ENCODE measurements at places on chromosomes 4 and X.

- DNase-seq, result no peak
These were observed 14.6 kb upstream of the SLC25A4 start for GRCh38 chr4:185128272-185129119.

DNA sequence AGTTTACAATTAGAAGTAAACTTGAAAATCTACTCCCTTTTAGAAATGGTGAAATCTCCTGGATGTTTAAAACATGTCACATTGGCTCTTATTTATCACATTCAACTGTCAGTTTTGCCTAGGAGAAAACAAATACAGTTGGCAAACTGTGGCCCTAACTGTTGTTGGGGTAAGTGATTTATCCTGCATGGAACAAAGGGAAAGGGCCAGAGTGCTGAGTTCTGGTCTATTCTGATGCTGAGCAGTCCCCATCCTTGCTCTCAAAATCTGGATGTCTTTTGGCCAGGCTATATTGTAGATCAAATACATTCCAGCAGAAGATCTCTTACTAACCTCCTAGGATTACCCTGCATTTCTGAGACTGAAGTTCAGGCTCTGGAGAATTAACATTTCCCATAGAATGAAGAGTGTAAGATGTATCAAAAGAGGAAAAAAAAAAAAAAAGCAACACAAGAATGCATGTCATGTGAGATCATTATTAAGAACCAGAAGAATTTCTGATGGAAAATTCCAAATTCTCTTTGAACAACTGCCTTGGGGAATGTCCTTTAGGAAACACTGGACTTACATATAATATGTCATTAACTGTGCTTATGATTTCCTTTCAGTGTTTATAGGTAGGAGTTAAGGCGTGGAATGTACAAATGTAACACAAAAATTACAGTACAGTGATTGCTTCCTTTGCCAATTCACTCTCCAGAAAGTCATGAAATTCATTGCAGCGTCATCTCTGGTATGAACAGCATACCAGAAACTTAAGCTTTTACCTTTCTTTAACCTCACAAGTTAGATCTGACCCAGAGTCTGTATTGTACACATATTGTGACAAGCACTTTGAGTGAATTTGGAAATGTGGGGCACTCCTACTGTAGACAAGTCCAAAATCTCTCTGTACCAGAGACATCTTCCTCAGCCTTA lies 1012.5 kb upstream of the LCORL start:
- no peak for DNase-seq

- DNase-seq, result no peak
These were observed 20.0 kb upstream of the FGFBP2 start for GRCh38 chr4:15982842-15983524.

DNA sequence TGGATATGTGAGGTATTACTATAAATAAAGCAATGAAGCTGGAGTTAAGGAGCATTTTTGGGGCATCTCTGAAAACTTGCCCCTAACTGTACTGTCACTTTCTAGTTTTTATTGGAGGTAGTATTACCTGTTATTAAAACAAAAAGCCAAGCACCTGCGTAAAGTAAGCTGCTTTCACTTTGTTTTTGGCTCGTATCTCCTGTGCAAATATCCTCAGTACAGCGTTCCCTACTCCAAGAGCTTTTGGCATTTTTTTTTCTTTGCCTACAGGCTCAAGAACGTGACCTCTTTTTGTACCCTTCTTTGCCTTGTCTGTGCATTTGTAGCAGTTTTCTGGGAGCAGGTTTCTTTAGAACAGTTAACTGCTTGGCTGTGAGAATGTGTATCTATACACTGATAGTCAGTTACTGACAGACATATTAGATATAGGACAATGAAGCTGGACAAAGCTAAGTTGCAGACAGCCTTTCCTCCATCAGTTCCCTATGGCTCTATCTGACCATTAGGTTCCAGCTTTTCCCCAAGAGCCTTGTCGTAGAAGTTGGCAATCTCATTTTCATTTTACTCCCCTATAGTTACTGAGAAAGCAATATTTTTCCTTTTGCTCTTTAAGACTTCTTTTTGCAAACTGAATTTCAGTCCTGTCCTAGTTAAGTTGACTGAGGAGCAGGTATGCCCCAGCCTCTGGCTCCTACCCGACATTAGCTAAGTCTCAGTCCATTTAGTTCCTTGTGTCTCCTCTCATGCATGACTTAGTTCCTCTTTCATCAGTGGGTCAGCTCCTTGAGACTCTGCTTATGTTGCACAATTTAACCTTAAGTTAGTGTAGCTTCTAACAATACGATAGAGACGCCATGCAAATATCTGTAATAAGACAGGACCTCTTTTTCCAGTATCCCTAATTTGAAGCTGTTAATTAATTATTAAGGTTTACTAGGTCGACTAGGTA lies 71.5 kb upstream of the HPRT1 start:
- DNase-seq, result no peak
